ENCODE measurements at places on chromosomes 3 and 15. TPM values are rescaled to one million over a fixed set of nuclear protein-coding genes. Genes with fewer than 3 reads are reported as not detected.

The CNTN4 gene
- total RNA-seq: not detected

The UBE2E2 gene
- total RNA-seq: 28.6 TPM

The PLA2G4F gene
- total RNA-seq: not detected

The CD80 gene
- total RNA-seq: not detected

The CHRM5 gene
- not detected for total RNA-seq

The ROBO1 gene
- 2.6 TPM for total RNA-seq
